Activated naive CD4-positive, alpha-beta T cell (primary cell): ENCODE measurements at places on chromosomes 13 and 19.

DNA sequence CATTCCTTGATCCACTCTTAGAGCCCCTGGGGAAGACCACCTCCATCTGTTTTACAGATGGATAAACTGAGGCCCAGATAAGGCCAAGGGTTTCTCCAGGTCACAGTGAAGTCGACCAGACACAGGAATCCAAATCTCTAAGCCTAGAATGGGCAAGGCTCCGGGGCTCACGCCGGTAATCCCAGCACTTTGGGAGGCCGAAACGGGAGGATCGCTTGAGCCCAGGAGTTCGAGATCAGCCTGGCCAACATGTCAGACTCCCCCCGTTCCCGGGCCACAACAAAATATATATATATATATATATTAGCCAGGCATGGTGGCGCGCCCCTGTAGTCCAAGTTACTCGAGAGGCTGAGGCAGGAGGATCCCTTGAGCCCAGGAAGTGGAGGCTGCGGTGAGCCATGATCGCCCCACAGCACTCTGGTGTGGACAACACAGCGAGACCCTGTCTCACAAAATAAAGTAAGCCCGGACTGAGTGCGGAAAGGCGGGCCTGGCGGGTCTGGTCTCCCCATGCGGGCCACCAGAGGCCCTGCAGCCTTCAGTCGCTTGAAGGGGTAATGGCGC is 615 bp upstream of the RPL13A start:
- no peak for DNase-seq

DNA sequence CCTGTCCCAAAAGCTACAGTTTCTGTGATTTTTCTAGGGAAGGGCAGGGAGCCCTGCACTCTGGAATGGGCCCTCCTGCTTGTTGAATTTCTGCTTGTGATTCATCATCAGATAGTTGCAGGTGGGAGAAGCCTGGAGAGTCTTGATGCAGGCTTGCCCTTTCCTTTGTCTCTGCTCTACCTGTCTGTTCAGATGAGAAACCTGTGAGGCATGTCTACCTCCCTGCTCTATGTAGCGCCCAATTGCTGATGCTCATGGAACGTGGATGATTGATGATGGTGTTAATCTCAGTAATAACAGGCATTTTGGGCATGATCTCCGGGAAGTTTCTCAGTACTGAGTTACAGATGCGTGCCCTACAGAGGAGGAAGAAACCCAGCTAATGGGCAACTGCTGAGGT is 10.9 kb upstream of the CBY2 start:
- DNase-seq = no peak

DNA sequence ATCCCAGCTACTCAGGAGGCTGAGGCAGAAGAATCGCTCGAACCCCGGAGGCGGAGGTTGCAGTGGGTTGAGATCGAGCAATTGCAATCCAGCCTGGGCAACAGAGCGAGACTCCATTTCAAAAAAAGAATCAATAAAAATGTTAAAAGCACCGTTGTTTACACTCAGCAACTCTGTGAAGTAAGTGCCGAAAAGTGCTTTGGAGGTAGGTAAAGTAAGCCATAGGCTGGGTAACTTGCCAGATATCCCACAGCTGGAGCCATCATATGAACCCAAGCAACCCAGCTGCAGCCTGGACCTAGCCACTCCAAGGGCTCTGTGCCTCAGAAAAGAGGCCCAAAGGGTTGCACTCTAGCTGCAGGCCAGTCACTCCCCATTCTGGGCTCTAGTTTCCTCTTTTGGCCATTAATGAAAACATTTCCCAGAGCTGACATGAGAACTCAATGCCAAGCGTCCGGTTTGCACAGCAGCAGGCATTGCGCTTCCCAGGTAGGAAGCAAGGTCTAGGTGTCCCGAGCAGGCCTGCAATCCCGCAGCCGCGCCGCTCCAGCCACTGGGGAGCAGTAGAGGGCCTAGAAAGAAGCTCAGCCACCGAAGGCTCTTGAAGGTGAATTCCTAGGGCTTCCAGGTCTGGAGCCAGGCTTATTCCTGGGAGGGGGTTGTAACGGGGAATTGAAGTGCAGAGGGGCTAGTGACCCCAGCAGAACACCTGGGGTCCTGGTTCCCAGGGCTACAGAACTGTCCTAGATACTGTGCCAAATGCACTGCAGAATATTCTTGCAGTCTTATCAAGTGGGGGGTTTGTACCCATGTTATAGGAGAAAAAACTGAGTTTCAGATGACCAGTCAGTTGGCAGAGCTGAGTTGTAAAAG is 4.1 kb upstream of the CD79A start:
- peak; percentile 54 for DNase-seq

DNA sequence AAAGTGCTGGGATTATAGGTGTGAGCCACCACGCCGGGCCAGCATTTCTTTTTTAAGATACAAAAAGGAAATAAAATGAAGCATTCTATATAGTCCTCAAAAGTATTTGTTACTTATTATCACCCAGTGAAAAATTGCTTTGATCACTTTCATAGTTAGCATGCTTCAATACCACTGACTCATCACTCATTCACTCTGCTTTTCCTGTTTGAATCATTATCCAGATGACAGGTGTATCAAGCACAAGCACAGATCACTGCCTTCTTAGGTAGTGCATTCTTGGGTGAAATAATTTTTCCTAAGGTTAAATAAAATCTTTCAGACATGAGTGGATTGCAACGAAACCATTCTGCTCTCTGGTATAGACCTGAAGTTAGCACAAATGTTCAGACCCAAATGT is 35.8 kb upstream of the SPART start:
- no peak for DNase-seq
